Posterior vena cava (tissue), 2 donors: ENCODE measurements at places on chromosomes 16 and 17. TPM values are rescaled to one million over a fixed set of nuclear protein-coding genes. Genes with fewer than 3 reads are reported as not detected.

HOXB8 gene
- total RNA-seq = 0.93 TPM

- DNase-seq = no peak
Measured at GRCh38 chr17:77332034-77332971, 191.5 kb downstream of the SEC14L1 start.

DNA sequence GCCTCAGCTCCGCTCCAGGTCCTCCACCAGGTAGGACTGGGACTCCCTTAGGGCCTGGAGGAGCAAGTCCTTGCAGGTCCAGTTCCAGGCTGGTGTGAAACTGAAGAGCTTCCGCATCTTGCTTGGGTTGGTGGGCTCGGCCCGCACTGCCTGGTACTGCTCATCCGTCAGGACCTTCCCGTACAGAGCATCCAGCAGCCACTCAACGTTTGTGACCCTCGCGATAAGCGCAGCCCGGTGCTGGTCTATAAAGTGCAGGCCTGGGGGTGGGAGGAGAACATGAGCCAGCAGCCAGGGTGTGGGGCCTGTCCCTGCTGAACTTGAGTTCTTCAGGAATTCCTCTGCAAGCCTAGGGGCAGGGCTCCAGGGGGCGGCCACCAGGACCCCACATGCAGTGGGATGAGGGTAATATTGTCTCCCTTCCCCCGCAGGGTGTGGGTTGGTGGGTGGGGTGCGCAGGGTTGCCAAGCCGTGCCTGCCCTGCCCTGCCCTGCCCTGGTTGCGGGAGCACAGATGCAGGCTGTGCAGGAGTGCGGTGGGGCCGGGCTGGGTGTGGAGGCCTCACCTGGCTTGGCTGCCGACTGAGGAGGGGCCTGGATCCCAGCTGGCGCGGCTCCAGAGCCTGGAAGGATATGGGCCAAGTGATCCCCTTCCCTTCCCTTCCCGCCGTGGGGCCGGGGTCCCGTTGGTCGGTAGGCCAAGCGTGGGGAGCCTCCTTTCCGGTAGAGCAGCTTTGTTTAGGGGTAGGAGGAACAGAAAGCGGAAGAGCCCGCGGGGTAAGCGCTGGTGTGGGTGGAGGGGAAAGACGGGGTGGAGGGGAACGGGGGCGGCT is 762 bp downstream of the PYCARD start:
- peak; percentile 86 for DNase-seq

SEZ6 gene
- total RNA-seq = not detected

GRCh38 chr17:4140125-4140524 is 2.7 kb downstream of the ZZEF1 start:
- no peak for DNase-seq

DNA sequence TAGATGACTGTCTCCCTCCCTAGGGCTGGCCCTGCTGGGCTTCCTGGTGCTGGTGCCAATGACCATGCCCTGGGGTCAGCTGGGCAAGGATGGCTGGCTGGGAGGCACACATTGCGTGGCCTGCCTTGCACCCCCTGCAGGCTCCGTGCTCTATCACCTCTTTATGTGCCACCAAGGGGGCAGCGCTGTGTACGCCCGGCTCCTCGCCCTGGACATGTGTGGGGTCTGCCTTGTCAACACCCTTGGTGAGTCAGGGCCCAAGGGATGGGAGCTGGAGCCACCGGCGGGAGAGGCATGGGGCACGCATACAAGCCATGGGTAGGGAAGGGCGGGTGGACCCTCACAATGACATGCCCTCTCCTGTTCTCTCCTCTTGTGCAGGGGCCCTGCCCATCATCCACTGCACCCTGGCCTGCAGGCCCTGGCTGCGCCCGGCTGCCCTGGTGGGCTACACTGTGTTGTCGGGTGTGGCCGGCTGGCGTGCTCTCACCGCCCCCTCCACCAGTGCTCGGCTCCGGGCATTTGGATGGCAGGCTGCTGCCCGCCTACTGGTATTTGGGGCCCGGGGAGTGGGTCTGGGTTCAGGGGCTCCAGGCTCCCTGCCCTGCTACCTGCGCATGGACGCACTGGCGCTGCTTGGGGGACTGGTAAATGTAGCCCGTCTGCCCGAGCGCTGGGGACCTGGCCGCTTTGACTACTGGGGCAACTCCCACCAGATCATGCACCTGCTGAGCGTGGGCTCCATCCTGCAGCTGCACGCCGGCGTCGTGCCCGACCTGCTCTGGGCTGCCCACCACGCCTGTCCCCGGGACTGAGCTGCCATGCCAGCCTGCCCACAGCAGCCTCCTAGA is 2.2 kb downstream of the PAQR4 start:
- no peak for DNase-seq

GRCh38 chr16:85567935-85568334 is 45.2 kb upstream of the GSE1 start:
- DNase-seq = no peak

GRCh38 chr16:11360641-11361373 is 15.5 kb downstream of the RMI2 start:
- no peak for DNase-seq

DNA sequence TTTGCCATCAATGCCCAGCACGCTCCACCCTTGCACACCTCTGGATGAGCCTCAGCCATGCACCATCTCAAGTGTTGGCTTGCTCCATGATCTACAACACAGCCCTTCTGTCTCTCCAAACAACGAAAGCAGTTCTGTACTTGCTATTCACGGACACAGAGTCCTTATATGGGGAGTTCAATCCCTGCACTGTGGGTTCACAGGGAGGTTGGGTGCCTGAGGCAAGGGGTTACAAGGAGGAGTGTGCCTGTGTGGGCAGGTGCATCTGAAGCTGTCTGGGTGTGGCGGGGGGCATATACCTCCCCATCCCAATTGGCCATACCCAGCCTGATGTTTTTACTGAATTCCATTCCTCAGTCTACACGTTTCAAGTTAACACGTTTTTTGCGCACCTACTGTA is 5.6 kb downstream of the RUNDC3A start:
- DNase-seq = no peak

GRCh38 chr16:87540072-87540896 is 47.5 kb upstream of the ZCCHC14 start:
- DNase-seq = no peak

DNA sequence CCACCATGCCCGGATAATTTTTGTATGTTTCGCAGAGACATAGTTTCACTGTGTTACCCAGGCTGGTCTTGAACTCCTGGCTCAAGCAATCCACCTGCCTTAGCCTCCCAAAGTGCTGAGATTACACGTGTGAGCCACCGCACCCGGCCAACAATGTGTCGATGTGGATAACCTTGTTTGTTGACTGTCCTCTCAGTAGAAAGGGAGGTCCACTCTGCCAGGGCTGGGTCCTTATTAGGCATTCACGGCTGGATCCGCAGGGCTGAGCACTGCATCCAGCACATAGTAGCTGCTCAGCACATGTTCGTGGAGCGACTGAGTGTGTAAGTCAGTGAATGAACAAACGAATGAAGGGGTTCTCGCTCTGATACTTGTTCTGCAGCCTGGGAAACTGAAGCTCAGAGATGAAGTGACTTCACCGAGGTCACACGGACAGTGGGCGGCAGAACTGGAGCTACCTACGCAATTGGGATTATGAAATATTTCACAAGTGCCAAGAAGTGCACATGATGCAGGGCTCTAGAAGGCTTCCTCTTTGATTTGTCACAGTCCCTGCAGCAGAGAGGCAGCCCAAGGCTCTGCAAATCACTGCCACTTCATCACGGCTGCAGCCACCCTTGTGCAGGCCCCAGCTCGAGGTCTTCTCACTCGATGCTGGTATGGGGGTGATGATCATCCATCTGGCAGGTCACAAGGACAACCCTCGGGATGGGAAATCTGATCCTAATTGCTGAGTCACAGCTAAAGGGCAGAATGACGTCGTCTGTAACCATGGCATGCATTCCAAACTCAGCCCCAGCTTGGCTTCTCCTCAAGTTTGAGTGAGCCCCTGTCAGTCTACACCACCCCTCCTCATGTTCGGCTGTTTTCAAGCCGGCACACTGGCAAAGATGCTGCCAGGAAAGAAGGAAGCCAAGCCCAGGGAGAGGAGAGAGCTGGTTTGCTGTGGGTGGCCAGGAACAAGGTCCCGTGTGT is 28.0 kb upstream of the SNN start:
- peak; percentile 92 for DNase-seq

GRCh38 chr17:65191811-65192740 is 54.9 kb downstream of the RGS9 start:
- DNase-seq = no peak

DNA sequence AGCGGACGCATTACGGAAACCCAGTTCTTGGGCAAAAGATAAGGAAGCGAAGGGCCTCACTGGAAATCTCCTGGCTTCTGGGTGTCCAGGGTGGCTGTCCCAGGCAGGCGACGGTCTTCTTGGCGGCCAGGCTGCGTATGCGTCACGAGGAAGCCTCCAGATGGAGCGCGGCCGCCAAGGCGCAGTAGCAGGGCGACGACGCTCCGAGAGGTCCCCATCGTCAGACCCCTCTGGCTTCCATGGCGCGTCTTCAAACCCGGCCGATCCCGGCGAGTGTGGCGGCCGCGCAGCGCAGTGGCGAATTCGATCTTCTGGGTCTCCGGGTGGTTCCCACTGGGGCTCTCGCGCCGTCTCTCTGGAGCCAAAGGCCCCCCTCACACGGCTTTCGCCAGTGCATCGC is 13.8 kb upstream of the ANKRD40CL start:
- no peak for DNase-seq

DNA sequence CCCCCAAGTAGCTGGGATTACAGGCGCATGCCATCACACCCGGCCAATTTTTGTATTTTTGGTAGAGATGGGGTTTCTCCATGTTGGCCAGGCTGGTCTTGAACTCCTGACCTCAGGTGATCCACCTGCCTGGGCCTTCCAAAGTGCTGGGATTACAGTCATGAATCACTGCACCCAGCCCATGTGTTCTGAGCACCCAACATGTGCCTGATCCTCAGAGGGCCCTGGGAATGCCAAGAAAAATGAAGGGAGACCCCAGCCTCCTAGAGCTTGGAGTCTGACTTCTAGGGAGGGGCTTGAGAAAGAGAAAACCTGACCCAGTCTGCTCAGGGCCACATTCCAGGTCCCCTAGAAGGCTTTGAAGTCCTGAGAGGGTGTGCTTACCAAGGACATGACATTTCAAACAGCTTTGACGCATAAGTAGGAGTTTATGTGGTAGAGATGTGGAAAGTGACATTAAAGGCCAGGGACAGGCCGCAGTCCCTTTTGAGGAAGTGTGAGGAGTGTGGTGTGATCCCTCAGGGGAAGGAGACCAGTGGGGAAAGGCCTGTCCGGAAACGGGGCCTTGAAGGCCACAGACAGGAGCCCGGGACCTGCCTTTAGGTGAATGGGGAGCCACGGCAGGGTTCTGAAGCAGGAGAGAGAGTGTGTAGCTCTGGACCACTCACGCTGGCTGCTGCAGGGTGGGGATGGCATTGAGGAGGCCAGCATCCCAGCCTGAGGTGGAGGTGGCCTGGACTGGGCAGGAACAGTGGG is 1.1 kb upstream of the CCL22 start:
- peak; percentile 74 for DNase-seq

GRCh38 chr16:65572156-65572555 is 450.3 kb upstream of the CDH11 start:
- no peak for DNase-seq

MYLK3 gene
- total RNA-seq = 0.97 TPM

- DNase-seq = no peak
Measured at GRCh38 chr17:79093270-79093669, 18.6 kb downstream of the ENGASE start.

GRCh38 chr17:9020824-9021157 is 519 bp upstream of the NTN1 start:
- peak; percentile 74 for DNase-seq

HOXB6 gene
- 3.9 TPM for total RNA-seq

DNA sequence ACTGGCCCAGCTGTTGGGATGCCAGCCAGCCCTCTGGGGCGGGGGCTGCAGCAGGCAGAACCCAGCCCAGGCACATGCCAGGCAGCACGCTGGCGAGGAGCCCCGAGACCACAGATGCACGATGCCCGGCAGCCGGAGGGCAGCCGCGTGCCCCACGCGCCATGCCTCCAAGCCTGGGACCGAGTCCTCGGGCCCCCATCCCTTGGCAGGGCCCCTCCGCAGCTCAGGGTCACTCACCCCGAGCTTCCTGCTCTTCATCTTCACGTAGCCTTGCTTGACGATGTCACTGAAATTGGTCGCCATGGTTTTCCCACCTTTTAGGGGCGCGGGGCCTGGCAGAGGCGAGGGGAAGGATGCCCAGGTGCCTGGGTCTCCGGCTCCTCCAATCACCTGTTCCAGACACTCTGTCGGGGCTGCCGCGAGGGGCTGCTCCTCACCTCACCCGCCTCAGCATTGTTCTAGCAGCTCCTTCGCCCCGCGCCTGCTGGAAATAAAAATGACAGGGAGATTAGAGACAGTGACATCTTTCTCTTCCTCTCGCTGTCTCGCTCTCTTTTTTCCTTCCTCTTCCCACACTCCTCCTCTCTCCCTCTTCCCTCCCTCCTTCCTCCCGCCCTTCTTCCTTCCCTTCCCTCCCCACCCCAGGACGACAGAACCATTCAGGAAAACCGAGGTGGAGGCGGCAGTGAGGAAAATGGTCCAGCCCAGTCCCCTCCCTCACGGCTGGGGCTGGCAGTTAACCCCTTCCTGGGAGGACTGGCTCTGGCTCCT is 6.9 kb downstream of the DOK4 start:
- no peak for DNase-seq

THOC6 gene
- total RNA-seq = 25.7 TPM

DNA sequence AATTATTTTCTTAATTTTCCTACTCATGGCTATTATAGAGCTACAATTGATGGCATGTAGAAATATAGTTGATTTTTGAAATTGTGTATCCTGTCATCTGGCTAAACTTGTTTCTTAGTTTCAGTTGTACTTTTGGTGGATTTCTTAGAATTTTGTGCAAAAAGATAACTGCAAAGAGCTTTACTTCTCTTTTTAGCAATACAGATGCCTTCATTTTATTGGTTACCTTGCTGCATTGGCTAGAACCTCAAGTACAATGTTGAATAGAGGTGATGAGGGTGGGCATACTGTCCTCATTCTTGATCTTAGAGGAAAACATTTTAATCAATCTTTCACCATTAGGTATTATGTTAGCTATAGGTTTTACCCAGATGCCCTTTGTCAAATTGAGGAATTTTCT is 67.9 kb downstream of the METRNL start:
- DNase-seq = no peak

CCL8 gene
- 0.42 TPM for total RNA-seq

RASD1 gene
- 40.3 TPM for total RNA-seq

DNA sequence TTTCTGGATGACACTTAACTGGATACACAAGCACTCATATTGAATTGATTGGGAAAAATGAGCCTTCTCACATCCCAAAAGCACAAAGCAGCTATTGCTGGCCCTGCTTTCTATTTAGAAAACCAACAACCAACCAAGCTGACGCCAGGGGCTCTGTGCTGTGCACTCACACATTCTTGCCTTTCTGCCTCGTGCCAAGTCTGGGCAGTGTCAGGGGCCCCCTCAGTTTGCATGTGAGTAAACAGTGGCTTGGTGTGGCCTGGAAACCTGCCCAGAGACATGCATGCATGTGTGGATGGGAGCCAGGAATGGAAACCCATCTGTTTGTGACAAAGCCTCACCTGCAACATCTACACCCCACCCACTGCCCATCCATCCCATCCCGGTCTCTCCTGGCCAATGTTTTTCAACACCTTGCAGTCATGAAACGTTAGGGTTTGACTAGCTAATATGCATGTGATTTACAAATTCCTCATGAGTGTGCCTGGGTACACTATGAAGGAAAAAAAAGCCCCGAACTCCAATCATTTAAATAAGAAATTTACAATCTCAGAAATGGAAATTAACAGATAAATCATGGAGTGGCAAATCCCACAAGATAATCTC is 20.4 kb downstream of the MIEF2 start:
- DNase-seq = no peak

- no peak for DNase-seq
Measured at GRCh38 chr16:20051611-20052010, 22.1 kb downstream of the GPR139 start.

- no peak for DNase-seq
Measured at GRCh38 chr17:42797067-42798007, 1.2 kb downstream of the COA3 start.

VMO1 gene
- total RNA-seq = 2.1 TPM

GRCh38 chr17:31597646-31598398 is 206.3 kb downstream of the RAB11FIP4 start:
- DNase-seq = peak; percentile 76
